ENCODE measurements at places on chromosomes 6 and 20.

DNA sequence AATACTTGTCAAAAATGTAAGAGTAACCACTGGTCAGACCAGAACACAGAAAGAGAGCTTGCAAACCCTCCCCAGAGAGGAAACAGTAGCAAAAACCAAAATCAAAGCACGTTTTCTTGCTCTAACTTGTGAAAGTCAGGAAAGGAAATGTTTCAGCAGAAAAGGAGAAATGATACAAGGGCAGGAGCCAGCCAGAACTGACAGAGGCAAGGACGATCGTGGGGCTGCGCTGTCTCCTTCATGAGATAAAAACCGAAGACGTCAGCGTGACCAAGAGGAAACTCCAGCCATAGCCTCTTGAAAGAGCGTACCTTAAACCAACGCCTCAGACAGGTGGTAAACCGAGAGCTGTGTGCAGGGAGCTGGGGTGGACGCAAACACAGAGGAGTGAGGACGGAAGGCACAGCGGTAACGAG lies 27.5 kb downstream of the LAMA5 start:
- DNase-seq: no peak

DNA sequence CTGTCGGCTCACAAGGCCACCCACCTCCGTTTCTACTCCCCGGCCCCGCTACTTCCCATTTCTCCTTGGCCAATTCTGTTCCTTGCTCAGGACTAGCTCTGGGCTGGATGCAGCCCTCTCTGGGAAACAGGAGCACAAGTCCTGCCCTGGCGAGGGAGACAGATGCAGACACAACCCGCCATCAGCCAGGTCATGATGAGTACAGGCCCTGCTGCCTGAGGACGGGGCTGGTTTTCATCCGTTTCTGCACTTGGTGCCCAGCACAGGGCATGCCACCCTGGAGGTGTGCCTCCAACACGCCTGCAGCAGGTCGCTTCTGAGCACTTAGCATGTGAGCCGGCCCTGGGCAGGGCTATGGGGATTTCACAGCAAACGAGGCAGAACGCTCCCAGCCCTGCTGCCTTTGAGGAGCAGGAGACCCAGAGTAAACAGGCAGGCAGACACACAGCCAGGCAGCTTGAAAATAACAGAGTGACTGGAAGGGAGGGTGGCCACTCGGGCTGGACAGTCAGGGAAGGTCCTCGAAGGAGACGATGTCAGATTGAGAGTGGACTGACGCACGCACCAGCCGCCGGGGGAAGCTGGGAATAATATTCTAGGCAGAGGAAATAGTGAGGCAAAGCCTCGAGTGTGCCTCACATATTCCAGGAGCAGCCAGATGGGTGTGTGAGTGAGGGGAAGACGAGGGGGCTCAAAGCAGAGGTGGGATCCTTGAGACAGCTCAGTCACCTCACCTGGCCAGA lies 21.2 kb upstream of the VSTM2L start:
- no peak for DNase-seq

GRCh38 chr6:54156650-54157250 lies 45.5 kb downstream of the MLIP start:
- no peak for DNase-seq

- DNase-seq: no peak
Observed at GRCh38 chr6:74610352-74610751, 595.5 kb downstream of the COL12A1 start.

- DNase-seq: no peak
Observed at GRCh38 chr6:95364016-95364604, 213.2 kb upstream of the MANEA start.

DNA sequence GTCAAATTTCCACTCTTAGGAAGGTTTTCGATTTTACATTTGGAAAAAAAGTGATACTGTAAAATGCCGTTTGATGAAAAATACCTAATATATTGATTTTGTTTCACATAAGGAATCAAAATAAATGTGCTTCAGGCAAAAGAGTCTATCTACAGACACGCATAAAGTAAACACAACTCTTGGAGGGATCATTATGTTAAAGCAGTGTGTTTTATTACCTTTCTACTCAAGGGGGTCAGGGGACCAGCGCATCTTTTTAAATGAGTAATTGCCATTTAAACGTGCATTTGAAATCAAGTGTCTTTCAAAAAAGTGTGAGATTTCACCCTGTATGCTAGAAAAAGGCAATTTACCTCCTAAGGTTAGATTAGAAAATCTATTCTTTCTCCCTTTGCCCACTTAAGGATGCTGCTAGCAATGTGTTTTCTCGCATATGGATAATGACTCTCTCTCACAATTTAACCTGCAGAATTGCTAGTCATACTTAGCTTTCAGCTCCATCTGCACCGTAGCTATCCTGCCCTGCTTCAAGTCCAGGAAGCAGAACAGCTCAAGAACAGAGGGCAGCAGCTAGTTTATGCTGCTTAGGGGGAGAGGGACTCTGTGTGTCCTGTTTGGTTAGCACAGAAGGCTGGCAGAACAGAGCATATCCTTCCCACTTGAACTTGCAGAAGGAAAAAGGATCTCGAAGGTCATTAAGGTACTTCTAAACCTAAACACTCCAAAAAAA lies 35.0 kb downstream of the NKAIN2 start:
- DNase-seq: no peak

DNA sequence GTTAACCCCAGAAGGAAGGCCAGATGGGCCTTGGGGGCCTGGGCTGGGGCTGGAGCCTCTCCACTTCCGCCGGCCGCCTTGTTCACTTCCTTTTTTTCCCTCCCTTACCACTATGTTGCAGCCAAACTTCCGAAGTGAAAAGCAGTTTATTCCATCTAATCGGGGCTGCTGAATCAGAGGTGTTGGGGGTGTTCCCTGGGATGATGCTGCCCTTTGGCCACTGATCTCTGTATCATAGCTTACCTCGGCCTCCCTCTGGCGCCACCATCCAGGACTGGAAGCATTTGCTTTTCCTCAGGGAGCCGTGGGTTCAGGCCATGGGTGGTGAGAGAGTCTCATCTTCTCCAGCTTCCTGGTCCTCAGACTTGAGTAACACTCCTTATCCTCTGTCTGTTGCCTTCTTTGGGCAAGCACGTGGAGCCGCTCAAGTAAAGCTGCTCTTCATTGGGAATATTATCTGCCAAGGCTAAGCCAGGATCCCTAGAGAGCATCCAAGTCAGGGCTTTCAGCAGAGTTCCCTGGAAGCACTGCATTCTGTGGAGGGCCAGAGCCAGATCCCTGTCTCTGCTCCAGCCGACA lies 39.6 kb downstream of the SLX4IP start:
- no peak for DNase-seq

DNA sequence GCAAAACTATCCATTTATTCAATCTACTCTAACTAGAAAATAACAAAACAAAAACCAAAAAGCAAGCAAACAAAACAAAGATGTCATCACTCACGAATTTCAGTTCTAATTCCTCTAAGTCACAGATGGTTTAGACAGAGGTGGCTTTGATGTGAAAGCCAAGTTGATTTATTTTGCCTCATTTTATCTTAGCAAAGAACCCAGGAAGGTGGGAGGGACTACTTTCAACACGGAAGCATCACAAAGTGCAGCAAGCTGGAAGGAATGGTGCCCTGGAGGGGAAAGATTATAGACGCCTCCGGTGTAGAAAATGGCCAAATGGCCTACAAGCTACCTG lies 88.4 kb downstream of the LAMP5 start:
- DNase-seq: no peak

DNA sequence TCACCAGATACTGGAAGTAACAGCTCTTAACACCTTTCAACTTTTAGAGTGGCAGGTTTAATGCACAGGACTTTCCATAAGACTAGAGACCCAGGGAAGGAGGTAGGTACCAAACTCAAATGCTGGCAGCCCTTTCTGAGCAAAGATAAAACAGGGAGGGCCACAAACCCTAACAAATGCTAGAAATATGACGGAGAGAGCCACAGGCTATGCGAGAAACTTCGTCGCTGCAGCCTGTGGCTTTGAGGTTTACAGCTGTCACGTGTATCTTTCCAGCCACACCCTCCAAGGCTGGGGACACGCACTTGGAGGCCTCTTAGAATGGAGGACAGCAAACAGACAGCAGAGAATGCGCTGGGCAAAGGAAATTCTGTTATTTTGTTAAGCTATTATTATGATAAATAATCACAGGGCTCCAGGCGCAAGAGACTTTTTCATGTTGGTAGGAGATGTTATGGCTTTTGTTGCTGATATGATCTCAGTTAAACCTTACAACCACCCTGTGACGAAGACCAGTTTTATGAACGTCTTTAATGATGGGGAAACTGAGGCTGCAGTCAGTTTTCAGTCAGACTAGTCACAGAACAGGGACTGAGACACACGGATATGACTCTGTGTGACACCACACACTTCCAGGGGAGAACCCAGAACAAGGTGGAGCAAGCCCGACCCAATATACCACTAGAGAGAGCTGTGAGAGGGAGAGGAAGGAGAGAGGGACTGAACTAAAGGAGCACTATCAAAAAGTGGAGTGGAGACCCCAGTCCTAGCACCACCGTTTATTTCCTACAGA lies 2.0 kb downstream of the TRAM2 start:
- no peak for DNase-seq
